ENCODE measurements at places on chromosomes 16 and 17. TPM values are rescaled to one million over a fixed set of nuclear protein-coding genes. Genes with fewer than 3 reads are reported as not detected.

The EFCAB13 gene
- polyA plus RNA-seq, result 0.93 TPM

DNA sequence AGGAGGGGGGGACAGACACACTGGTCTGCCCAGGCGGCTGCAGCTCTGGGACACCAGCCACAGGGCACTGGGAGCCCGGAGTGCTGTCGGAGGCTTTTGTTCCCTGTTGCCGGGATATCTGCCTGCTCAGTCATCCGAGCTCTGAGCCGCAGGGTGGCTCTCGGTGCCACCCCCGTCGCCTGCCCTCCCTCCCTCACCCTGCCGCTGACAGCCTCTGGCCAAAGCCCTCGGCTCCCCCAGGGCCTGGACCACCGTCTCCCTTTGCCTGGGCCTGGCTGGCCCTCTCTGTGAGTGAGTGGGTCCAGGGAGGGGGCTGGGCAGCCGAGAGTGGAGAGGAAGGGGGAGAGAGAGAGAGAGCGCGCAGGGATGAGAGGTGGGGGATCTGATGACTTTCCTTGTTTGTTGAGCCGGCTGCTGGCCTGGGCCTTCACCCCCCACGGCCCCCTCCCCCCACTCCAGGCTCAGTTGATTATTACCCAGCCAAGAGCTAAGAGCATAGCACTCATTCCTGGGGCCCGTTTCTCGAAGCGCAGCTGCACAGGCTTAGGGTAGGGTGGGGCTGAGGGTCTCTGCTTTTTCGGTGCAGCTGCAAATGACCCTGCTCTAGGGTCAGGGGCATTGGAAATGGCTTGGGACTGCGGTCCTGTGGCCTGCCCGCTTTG lies 2.7 kb downstream of the FOXJ1 start:
- DNase-seq, result no peak

GRCh38 chr16:58449768-58450167 lies 50.2 kb upstream of the NDRG4 start:
- DNase-seq, result no peak

- DNase-seq, result no peak
Measured at GRCh38 chr17:78146881-78147280, 696 bp downstream of the C17orf99 start.

- DNase-seq, result no peak
Measured at GRCh38 chr17:41682631-41683030, 6.1 kb upstream of the EIF1 start.
